ENCODE measurements at places on chromosomes 6 and 20.

DNA sequence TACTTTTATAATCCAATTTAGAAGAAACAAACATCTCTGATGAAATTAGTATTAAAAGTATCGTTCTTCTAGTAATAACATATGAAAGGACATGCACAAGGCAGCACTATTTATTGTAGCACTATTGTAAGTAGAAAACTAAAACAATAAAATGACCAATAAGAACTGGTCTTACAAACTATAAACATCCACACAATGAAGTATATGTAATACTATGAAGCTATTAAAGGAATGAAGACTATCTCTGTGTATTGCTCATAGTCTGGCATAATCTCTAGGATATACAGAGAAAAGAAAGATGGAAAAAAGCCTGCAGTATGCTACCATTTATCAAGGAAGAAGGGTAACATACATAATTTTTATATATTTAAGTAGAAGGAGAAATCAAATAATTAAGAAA is 16.7 kb downstream of the LCA5 start:
- DNase-seq: no peak

- DNase-seq: peak; percentile 49
These were observed 32.8 kb downstream of the GFOD1 start for GRCh38 chr6:13454286-13455221.

DNA sequence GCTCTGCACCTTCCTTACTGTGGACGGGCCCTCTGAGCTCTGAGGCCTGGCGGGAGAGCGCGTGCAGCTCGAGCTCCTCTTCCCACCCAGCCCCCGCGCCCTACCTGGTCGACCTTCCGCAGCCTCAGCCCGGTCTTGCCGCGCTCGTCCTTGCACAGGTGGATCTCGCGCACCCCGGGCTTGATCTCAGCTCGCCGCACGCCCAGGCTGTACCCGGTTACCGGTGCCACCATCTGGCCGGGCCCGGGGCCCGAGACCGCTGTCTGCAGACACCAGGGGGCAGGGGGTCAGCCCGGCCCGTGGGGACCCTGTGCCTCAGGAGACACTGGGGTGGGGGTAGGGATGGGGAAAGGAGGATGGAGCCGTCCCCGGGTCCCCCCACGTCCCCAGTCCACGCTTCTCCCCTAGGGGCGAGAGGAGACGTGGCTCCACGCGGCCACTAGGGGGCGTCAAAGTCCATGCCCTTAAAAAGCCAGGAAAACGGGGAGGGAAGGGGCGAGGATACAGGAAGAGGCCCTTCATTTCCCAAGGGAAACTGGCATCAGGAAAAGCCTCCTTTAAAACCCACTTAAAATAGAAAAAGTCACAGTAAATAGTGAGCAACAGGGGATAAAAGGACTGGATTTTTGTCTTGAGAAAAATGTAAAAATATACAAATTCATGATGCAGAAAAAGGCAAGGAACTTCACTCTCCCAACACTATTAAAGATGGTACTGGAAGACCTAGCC is 15.5 kb downstream of the SDCBP2 start:
- no peak for DNase-seq

DNA sequence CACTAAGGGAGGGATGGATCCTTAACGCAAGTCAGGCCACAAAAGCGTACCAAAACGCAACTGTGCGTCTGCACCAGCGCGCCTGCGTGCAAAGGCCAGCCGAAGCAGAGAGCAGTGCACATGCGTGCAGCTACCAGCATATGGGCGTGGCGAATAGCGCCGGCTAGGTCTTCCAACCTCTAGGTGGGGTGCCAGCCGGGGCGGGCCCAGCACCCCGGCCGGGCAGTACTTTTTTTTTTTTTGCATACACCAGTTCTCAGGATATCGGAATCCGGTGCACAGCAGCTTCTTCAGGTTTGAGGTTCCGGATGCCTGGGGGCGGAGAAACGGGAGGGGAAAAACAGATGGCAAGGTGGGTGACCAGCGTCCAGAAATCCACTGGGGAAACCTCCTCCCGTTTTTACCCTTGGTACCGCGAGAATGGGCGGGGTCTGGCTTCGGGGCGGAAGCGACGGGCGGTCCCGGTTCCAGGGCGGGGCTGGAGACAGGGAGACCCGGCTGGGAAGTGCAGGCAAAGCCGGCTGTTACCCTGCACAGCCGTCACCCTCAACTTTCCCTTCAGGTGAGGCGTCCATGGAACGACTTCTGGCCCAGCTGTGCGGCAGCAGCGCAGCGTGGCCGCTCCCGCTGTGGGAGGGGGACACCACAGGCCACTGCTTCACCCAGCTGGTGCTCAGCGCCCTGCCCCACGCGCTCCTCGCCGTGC is at the start of gene ABCC10:
TSS of gene ABCC10 (plus strand) at position 136 of the 706 bp plus-strand sequence. CDS start at position 574, 438 bp downstream.
- peak; percentile 75 for DNase-seq

DNA sequence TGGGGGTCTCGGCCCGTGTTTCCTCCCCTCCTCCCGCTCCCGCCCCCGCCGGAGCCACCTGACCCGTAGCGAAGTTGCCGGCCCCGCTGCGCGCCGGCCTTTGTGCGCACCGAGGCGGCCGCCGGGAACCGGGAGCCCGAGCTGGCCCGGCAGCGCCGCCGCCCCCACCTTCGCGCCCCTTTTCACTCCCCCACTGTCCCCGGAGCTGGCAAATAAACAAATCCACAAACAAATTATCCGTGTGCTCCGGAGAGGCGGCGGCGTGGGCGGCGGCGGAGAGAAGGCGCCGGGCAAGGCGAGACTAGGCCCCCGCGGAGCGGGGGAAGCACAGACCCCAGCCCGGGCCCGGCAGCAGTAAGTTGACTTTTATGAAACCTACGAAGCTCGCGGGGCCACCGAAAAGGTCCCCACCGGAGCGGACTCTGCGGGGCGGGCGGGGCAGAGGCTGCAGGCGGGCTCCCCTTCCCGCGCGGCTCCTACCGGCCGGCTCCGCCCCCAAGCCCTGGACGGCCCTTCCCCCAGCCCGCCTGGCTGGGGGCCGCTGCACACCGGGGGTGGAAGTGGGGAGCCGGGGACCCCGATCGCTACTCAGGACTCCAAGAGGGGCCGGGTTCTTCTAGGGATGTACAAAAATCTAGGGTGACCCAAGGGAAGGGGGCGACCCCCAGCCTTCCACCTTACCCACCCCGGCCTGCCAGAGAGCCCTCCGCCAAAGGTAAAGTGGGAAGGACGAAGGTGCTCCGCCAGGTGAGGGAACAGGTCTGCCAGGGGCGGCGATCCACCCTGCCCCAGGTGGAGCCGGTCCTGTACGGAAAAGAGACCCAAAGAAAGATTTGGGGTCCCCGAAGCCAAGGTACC is 40.7 kb downstream of the YTHDF1 start:
- no peak for DNase-seq

DNA sequence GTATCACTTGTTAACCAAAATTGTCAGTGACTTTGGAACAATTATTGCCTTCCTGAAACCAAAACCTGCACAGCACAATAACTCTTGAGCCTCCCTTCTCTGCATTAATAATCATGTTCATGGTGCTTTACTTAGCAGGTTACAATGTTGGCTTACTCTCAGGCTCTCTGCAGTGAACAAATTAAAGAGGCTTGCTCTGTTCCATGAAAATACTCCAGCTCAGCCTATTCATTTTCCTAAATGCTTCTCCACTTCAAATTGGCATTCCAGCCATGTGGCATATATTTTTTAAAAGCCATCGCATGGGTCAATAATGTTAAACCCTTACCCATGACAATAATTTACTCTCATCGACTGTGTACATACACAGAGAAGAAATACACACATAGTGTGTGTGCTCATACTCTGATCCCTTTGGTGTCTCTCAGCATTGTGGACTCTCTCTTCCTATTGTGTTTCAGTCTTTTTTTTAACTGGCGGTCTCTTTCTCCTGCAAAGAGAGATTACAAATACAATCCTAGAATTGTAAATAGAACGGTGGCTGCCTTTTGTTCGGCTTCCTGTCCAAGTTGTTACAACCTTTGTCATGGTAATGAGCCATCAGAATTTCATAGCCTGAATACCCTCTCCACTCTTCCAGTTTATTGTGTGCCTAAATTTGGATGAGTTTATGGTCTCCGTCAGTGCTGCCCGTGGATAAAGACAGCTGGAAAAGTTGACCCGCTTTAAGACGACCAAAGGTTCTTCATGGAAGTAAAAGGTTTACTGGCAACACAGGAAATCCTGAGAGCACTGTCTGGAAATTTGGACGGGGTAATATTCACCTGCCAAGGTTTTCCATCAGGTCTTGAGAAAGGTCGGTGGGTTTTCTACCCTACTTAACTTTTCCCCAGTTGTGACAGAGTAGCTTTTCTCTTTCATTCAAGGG is 263.6 kb downstream of the CD83 start:
- no peak for DNase-seq

DNA sequence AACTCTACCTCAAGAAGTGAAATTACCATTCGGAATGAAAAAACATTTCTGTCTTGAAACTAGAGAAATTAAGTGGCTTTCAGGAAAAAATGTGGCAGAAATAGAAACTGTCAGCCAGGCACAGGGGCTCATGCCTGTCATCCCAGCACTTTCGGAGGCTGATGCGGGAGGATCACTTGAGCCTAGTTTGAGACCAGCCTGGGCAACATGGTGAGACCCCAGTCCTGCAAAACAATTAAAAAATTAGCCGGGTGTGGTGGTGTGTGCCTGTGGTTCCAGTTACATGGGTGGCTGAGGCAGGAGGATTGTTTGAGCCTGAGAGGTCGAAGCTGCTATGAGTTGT is 7.1 kb upstream of the TMEM181 start:
- no peak for DNase-seq

DNA sequence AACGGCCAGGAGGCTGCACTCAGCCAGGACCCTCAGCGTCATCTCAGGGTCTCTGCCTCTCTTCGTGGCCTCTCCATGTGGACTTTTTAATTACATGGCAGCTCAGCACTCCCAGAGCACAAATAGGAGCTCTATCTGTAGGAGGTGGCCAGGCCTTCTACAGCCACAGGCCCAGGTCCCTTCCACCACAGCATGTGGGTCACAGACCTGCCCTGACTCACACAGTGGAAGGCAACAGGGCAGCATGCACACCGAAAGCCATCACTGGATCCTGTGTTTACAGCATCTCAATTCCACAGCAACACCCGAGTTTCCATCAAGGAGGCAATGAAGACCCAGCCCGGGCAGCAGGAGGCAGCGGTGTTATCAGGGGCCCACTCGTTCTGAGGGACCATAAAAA is 65.8 kb upstream of the CD93 start:
- DNase-seq: no peak

DNA sequence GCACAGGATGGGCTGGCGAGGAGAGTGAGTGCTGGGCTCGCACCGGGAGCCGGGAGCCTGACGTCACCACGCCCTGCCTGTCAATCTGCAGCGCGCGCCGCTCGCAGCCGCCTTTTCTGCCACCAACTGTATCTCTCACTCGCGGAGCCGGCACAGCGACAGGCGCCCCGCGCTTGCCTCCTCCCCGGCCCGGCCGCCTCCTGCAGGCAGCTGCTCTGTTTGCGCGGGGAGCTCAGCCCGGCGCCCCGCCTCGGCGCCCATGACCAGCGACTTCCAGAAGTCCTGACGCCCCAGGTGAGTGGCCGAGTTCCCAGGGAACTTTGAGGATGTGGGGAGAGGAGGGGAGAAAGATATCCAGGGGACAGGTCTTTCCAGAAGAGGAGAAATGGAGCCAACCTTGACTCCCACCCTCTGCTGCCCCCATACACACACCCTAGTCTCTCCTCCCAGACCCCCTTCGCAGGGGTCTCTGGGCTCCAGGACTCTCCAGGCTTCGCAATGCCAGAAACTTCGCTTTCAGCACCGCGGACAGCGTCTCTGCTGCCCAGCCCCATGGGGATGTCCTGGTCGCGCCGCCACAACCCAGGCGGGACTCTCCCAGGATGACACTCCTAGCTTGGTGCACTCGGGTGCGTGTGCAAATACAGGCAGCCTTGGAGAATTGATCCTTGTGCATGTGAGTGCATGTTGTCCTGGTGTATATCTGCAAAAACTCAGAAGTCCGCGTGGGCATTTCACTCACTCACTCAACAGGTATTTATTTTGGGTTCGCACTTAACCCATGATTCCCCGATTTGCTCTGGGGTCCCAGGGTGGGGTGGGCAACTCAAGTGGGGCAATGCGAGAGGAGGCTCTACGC is at the start of gene GPR6:
TSS of gene GPR6 (plus strand) at position 138 of the 859 bp plus-strand sequence. CDS start 802 bp downstream, outside the sequence.
- DNase-seq: no peak

DNA sequence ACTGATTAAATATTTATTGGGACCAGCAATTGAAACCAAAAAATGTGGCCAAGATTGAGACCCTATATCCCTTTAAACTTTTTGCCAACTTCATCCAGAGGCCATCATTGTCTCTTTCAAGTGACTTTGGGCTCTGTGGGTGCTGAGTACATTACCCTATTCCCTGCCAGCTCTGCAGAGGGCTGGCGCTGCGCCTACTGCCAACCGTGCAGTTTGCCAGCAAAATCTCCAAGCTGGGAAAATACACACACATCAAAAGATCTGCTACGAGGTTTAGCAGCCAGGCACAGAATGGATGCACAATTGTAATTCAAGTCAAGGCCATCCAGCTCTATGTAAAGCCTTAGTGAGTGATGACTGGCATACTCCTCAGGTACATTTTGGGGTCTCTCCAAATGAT is 125.0 kb downstream of the CBLN4 start:
- DNase-seq: no peak

DNA sequence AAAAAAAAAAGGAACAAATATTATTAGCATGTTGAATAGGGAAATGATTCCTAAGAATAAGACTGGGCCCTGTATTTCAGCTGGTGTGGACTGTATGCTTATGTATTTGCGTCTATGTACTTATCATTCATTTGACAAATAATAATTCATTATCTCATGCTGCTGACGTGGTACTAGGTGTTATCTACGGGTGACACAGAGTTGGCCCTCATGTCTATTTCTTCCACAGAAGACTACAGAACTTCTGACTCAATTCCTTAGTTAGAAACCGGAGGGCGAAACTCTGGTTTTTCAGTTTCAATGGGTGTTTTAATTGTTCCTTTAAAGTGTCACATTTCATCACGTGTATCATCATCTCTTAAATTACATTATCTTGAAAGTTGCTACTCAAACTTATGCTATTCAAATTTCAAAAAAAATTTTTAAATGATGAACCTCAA is 305.9 kb downstream of the CLIC5 start:
- DNase-seq: no peak

GRCh38 chr6:148973538-148974208 is 226.8 kb downstream of the UST start:
- no peak for DNase-seq

DNA sequence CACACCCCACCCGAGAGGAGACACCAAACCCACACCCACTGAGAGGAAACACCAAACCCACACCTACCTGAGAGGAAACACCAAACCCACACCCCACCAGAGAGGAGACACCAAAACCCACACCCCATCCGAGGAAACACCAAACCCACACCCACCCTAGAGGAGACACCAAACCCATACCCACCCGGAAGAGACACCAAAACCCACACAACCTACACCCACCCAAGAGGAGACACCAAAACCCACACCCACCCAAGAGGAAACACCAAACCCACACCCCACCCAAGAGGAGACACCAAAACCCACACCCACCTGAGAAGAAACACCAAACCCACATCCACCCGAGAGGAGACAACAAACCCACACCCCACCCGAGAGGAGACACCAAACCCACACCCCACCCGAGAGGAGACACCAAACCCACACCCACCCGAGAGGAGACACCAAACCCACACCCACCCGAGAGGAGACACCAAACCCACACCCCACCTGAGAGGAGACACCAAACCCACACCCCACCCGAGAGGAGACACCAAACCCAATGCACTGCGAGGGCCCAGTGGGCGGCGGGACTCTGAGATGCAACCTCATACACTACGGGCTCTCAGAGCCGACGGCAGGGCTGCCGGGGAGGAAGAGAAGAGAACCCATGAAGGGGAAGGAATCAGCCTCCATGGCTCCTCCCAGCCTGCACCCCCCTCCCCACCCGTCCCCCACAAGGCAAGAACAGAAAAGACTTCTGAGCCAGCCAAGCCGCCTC is 83.3 kb downstream of the TAF4 start:
- no peak for DNase-seq

- DNase-seq: no peak
These were observed 74.7 kb upstream of the NOX3 start for GRCh38 chr6:155530219-155530834.

Measured in stimulated activated CD8-positive, alpha-beta memory T cell treated with anti-CD3 and anti-CD28 coated beads, Interleukin-4, amount 100 ng/mL, for 1 hour (primary cell).